ENCODE measurements at places on chromosomes 4 and X.

GRCh38 chr4:143234153-143234552 lies 49.4 kb downstream of the USP38 start:
- no peak for DNase-seq

DNA sequence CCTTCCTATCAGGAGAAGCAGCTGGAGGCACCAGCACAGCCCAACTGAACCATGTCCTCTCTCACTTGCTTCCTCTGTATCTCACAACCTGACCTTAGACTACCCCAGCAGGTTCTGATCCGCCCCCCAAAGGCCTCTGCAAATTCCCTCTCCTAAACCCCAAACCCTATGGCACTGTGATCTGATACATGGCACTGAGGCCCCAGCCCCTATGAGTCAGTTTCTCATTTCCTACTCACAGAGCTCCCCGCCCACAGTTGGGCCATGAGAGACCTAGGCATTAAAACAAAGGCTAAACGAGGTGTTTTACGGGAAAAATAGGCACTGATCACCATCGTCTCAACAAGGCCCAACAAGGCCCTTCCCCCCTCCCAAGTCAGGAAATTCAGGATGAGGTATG lies 19.1 kb downstream of the SASH3 start:
- no peak for DNase-seq

GRCh38 chrX:139078342-139078741 lies 366.8 kb upstream of the FGF13 start:
- no peak for DNase-seq

GRCh38 chrX:29627833-29628232 lies 587.5 kb upstream of the MAGEB2 start:
- no peak for DNase-seq

DNA sequence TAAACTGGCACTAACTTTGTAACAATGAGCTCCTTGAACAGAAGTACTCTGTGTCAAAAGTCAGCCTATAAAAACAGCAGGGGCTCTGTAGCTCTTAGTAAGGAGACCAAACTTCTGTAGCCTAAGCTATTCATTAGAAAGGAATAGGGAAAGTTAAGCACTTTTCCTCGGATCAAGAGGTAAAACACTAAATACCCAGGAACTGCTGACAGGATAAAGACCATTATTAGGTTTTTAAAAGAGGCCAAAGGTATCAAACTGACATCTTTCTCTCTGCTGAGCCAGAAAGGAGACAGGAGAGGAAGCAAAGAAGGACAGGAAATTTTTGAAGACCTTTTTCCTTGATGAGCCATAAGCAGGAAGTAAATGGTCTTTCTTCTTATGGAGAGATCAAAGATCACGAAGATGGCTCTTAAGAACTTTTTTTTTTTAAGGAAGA lies 31.9 kb downstream of the ANAPC10 start:
- no peak for DNase-seq

DNA sequence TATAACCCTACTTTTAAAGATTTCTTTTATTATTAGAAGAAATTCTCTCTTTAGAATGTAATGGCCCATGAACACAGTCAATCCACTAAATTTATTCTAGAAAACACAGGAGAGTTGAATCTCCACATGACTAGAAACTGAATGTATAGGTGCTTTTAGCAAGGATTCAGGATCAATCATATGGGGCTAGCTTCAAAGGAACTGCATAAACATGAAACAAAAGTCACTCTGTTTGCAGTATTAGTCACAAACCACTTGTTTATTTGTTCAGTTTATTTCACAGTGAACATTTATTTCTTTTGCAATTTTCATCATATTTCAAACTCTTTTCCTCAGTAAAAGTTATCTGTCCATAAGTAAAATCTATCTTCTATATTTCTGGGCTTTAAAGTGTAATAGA lies 1604.6 kb downstream of the PCDH18 start:
- DNase-seq: no peak

- DNase-seq: no peak
Measured at GRCh38 chr4:24514808-24515207, 69.5 kb downstream of the DHX15 start.

DNA sequence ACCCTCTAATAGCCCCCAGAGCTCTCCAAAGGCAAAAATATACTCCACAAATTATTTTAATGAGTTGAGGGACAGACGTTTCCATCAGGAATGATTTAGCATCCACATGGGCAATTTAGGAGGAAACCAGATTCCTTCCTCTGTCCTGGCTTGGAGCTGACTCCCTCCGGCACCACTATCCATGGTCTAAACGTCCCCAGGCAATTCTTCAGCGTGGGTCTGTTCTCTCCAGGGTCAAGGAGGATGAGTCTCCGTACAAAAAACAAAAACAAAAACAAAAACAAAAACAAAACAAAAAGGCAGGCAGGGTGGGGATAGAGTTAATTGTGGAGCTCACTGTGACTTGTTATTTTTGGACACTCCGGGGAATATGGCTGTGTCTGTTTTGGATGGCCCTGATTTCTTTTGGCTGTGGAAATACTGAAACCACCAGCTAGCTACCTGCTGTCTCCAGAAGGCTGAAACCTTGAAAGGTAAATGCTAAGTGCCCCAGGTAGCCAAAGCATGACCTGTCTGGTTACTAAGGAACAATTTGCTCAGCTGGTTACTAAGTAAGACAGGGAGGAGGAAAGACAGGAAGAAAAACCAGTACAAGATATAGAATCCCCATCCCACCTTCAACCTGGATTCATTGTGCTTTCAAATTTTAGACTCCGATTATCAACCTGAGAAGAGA lies 419.1 kb upstream of the LCORL start:
- DNase-seq: no peak

DNA sequence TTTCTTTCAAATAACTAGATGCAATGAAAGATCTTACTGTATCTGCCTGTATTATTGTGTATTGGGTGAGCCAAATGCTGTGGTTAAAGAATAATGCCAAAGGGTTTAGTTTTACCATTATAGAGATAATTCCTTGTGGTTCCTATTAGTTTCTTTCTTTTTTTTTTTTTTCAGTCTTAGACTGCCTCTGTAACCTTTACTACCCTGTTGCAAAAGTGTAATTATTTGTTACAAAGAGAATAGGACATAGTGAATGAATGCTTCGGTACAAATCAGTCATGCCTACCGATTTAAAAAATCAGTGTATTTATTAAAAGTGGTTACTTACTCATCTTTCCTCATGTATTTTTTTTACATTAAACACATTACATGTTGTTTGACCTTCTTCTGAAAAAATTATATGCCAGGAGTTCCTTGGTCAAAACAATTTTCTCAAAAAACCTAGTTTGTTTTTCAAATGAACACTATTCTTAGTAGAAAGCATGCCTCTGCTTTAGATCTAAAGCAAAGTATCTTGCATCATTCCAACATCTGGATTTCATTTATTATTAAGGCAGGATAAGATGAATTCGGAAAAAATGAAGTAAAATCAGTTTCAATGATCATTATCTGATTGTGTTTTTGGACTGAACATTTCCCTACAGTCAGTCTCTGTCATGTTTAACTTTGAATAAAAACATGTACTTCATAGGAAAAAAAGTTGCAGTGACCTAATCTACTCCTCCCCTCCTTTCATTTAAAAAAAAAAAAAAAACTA lies 21.2 kb upstream of the SYNPO2 start:
- no peak for DNase-seq

DNA sequence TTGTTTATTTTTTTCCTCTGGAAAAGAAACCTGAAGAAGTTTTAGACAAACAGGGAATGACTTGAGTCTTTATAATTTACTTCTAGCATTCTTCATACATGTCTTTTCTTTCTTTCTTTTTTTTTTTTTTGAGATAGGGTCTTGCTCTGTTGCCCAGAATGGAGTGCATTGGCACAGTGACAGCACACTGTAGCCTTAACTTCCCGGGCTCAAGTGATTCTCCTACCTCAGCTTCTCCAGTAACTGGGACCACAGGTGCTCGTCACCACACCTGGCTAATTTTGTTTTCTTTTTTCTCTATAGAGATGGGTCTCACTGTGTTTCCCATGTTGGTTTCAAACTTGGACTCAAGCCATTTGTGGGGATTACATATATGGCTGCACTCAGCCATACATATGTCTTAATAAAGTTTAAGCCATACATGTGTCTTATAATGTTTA lies 71.8 kb downstream of the RAPGEF2 start:
- no peak for DNase-seq

DNA sequence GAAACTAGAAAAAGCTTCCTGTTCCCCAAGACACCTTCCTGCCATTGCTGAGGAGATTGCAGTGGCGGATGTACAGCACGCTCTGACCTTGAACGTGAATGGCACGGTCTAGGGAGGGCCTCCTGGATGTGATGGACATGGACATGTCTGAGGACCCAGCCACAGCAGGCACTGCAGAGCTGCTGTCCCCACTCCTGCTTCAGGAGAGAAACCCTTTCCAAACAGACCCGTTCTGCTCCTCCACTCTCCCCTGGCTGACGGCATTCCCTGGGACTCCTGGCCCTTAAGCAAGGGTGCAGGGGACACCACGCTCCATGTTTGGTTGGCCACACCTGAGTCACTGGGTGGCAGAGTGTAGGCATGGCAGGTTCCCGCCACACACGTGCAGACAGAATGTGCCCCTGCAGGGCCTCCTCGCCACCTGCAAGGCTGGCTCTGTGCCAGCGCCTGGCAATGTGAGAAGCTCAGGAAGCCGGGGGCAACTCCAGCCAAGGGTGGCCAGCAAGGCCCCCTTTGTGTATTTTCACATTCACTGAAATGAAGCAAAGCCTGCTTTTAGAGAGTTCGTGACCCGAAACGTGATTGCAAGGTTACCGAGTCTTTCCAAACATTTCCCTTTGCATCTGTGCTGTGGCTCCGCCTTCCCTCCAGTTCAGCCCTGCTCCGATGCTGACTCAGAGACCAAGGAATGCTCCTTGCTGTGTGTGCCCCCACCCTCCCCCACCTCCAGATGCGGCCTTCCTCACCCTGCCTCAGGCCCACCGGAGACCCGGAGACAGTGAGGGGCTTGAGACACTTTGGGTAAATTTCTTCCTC lies 46.1 kb downstream of the HTRA3 start:
- peak; percentile 25 for DNase-seq

DNA sequence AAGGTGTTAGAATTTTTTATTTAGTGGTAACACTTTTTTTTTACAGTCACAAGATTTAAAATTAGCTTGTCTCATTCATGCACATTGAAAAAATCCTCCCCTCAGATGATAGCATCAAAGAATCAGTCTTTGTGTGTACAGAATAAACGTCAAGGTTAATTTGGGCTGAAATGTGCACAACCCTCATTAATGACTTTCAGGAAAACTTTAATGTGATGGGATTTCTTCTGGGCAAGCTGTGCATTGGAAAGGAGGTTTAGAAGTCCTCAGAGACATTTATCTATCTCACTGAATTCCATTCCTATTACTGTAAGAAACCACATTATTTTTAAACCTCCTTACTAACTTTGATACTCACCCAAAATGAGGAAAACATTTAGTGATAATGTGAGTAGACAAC lies 88.2 kb upstream of the TECRL start:
- DNase-seq: no peak

DNA sequence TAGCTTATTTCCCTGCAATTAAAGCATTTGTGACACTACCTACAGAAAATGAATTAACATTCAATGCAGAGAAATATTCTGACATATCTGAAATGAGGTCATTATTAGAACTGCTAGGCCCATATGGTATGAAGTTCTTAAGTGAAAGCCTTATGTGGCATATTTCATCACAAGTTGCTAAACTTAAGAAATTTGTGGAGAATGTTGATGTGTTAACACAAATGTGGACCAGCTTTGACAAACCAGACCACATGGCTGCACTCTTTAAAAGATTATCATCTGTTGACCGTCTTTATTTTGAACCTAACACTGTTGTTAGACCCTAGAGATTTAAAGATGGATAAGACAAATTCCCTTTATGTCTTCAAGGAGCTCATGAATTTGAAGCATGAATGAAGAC lies 1024.1 kb downstream of the RPA4 start:
- no peak for DNase-seq

DNA sequence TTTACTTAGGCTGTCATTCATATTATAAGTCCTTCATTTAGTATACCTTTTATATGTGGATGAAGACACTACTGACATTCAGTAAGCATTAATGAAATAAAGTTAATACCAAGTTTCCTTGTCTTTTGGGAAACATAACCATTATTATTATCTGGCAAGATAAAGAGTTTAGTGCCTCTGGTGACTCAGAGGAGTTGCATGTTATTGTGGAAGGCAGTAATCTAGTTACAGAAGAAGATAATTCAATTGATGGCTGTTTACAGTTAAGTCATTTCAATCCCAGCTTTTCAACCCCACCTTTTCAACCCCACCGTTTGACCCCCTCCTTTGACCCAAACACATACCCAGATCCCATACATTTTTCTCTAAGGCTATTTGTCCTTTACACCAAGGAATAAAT lies 143.8 kb downstream of the FANCB start:
- no peak for DNase-seq

DNA sequence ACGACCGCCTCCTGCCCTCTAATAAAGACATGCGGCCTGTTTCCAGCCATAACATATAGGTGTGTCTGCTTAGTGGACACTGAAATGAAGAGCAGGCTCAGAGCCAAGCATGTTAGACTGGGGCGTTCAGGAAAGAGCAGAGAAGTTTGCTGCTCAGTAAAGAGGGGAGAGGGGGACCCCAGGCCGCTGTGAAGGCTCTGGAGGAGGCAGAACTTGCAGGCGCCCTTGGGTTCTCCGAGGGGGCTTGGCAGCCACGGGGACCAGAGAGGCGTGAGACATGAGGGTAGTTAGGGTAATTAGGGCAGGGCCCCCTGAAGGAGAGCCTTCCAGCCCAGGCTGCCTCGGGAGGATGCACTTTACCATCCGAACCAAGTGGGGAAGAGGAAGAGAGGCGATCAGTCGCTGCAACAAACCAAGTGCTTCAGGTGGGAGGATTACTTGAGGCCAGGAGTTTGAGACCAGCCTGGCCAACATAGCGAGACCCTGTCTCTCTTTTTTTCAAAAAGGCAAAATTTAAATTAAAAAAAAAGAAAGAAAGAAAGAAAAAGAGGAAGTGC lies 46.6 kb upstream of the CDKN2AIP start:
- DNase-seq: no peak

- DNase-seq: no peak
Measured at GRCh38 chr4:138851391-138852335, 163.9 kb upstream of the NOCT start.

- DNase-seq: no peak
Measured at GRCh38 chrX:21384178-21384577, 10.0 kb downstream of the CNKSR2 start.

GRCh38 chrX:151871244-151871643 lies 41.4 kb upstream of the MAGEA4 start:
- no peak for DNase-seq

DNA sequence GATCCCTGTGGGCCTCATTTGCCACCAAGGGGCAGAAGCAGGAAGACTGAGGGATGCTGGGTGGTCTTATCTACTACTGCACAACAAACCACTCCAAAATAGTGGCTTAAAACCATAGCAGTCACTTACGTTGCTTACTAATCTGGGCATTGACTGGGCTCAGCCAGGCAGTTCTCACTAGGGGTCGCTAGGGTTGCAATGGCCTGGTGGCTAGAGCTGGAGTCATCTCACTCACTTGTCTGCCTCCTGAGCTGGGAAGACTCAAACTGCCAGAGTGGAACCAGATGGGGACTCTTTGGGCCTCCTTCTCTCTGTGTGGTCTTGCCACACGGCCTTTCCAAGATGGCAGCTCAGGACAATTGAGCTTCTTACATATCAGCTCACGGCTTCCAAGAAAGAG lies 216.3 kb upstream of the BCOR start:
- no peak for DNase-seq
